Mesothelial cell of epicardium (in vitro differentiated cells): ENCODE measurements at places on chromosomes 5 and 9. TPM values are rescaled to one million over a fixed set of nuclear protein-coding genes. Genes with fewer than 3 reads are reported as not detected.

The ADRB2 gene
- total RNA-seq: 0.42 to 0.52 TPM (median 0.51 TPM) in 3 replicates

The PPP2R2B gene
- total RNA-seq: 18.2 to 20.2 TPM (median 19.7 TPM) in 3 replicates

The KCTD16 gene
- 3.9 to 4.8 TPM (median 4.5 TPM) in 3 replicates for total RNA-seq

GRCh38 chr5:133907075-133907474 is 61.4 kb downstream of the C5orf15 start:
- no peaks in the 10 kb centered on the region for H3K27me3 ChIP-seq
- no peaks in the 10 kb centered on the region for H3K36me3 ChIP-seq
- peaks cover 34% of the 10 kb centered on the region for H3K4me1 ChIP-seq
- no peak for DNase-seq
- H3K27ac ChIP-seq: no peak overlapping the region

- DNase-seq: no peak
- no peaks in the 10 kb centered on the region for H3K36me3 ChIP-seq
- H3K4me3 ChIP-seq: no peak overlapping the region
Measured at GRCh38 chr5:29983528-29984155, 1209.8 kb upstream of the CDH6 start.

DNA sequence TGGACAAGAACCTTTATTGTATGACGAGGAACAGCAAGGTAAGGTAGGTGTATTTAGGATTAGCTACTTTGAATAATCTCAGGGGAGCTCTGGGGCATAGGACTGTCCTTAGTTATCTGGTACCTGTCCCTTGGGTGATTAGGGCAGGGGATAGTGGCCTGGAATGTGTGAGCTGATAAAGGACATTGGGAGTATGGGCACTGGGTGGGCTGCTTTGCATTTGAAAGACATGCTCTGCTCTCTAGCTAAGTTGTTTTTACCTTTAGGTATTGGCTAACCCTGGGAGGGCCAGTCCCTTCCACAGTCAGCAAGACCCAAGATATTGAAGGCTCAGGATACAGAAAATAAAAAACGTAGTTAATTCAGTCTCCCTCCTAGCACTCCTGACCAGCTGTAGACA is 282.8 kb upstream of the C9orf72 start:
- H3K27me3 ChIP-seq: peaks cover 2% of the 10 kb centered on the region
- H3K36me3 ChIP-seq: no peaks in the 10 kb centered on the region
- DNase-seq: no peak
- no peak overlapping the region for H3K27ac ChIP-seq
- no peak overlapping the region for H3K4me3 ChIP-seq

DNA sequence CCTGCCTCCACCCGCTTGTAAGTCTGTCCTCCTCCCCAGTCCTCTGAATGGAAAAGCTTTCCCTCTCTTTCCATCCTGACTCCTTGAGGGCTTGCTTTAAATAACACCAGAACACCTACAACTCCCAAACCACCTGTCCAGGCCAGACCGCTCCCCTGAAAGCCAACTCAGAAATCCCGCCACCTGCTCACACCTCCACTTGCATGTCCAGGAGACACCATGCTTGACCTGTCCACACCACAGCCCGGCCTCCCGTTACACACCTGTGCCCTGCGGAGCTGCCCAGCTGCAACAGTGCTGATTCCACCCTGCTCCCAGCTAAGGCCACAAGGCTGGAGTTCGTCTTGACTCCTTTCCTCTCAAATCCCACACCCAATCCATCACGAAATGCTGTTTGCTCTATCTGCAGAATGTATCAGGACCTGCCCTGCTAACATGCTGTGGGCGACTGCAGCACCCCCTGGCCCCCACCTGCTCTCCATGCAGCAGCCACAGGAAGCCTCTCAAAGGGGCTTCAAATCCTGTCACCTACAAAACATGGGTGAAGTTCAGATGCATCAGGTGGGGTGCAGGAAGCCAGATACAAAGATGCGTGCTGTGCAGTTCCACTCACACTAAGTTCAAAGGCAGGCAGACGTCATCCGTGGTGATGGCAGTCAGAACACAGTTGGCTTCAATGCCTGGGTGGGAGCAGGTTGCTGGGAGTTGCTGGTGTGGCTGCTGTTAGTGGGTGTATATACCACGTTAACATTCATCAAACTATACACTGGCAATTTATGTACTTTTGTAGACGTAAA is 166.0 kb downstream of the ROR2 start:
- no peak overlapping the region for H3K27ac ChIP-seq
- no peak overlapping the region for H3K4me3 ChIP-seq
- H3K27me3 ChIP-seq: no peaks in the 10 kb centered on the region
- peaks cover 21% of the 10 kb centered on the region for H3K36me3 ChIP-seq

DNA sequence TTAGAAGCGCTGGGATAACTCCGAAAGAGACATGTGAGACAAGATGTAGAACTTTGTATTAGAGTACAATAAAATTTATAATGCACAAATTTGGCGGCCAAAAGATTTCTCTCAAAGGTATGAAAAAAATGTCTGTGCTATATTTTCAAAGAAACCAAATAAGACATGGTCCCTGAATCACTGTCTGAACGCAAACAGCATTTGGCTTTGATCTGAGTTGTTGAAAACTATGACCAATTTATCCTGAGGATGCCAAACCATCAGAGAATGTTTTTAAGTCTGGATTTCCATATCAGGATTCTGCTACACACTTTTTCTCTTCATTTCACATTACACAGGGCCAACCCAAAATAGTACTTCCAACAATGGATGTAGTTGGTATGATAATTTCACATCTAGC is 9.9 kb upstream of the GLIS3 start:
- no peaks in the 10 kb centered on the region for H3K36me3 ChIP-seq
- peaks cover 2% of the 10 kb centered on the region for H3K27me3 ChIP-seq
- H3K4me3 ChIP-seq: no peak overlapping the region
- H3K27ac ChIP-seq: no peak overlapping the region
- no peak for DNase-seq

DNA sequence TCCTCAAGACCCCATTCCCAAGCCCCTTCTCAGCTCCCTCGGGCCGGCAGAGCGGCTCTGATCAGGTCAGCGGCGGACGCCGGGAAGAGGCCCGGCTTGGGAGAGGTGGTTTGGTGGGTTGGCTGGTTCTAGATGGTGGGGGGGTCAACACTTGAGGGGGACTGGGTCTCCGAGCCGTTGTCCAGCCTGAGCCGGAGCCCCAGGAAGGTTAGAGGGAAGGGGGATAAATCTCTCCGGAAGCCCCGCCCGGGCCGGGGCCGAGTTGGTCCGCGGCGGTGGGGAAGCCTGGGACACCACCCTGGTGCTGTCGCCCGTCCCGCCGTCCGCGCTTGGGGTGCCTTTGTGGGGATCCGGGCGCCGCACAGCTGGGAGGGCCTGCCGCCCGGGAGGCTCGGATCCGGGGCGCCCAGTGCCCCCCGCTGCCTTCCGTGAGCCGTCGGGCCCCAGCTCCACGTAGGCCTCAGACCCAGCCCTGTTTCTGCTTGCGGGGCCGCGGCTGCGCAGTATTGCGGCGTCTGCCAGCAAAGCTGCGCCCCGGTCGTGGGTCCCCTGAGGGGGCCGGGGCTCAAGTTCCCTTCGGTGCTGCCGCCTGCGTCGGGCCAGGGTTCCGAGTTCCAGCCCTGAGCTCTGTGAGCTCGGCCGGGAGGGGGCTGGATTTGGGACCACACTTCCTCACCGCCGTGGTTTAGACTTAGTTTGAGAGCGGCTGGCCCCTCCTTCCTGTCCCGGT is 542 bp upstream of the TRIM52 start:
- H3K27me3 ChIP-seq: no peaks in the 10 kb centered on the region
- DNase-seq: peak; percentile 78
- H3K4me3 ChIP-seq: peak overlapping the region; percentile 100
- peaks cover 16% of the 10 kb centered on the region for H3K36me3 ChIP-seq
- H3K27ac ChIP-seq: peak overlapping the region; percentile 97

DNA sequence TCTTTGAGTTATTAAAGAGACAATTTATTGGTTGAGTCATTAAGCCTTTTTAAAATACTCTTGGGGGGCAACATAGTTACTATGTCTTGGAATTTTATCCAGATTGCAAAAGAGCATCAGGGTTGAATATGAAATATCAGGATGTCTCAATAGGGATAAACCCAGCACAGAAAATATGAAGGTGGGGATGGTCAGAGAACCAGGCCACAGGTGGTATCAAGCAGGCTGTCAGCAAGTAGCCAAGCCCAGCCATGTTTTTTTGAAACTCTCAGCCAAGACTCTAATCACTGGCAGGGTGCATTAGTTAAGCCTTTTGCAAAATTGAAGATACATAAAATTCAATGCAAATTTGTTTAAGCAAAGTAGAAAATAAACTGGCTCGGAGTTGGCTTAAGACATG is 468.9 kb downstream of the DTWD2 start:
- no peaks in the 10 kb centered on the region for H3K27me3 ChIP-seq
- no peak overlapping the region for H3K27ac ChIP-seq
- no peak for DNase-seq
- H3K4me1 ChIP-seq: no peaks in the 10 kb centered on the region
- no peak overlapping the region for H3K4me3 ChIP-seq
- H3K36me3 ChIP-seq: no peaks in the 10 kb centered on the region

DNA sequence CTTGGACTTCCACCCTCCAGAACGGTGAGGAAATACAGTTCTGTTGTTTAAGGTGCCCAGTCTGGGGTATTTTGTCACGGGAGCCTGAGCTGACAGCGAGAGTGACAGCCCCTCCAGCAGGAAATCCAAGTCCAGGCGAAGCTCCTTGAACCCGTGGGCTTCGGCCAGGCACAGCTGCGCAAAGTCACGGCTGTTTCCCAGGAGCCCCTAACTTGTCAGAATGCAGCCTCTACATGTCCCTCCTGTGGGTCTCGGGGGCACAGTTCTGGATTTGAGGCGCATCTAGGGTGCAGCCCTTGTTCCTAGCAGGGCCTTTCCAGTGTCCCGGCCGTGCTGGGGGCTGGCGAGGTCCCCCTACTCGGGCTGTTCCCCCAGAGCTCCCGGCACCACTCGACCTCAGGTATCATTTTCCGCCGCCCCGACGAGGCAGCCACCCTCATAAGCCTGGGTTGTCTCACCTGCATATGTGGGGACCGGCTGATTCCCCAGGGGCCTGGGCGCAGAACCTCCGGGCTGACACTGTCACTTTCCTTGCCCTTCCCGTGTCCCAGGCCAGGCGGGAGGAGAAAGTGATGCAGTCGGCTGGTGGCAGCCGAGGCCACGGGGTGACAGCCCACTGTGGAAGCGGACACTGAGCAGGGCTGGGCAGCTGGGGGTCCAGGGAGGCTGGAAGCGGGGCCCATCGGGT is 4.5 kb downstream of the LCN8 start:
- DNase-seq: no peak
- no peak overlapping the region for H3K27ac ChIP-seq
- no peaks in the 10 kb centered on the region for H3K36me3 ChIP-seq
- H3K4me3 ChIP-seq: no peak overlapping the region
- H3K4me1 ChIP-seq: no peaks in the 10 kb centered on the region
- H3K27me3 ChIP-seq: peaks cover 16% of the 10 kb centered on the region

- no peak overlapping the region for H3K27ac ChIP-seq
- no peaks in the 10 kb centered on the region for H3K27me3 ChIP-seq
- peaks cover 6% of the 10 kb centered on the region for H3K4me1 ChIP-seq
- no peak for DNase-seq
- H3K36me3 ChIP-seq: no peaks in the 10 kb centered on the region
Measured at GRCh38 chr5:86152988-86153560, 464.7 kb upstream of the COX7C start.

GRCh38 chr9:88578121-88579049 is 43.4 kb downstream of the NXNL2 start:
- peak overlapping the region; percentile 32 for H3K4me3 ChIP-seq
- peaks cover 17% of the 10 kb centered on the region for H3K4me1 ChIP-seq
- H3K36me3 ChIP-seq: no peaks in the 10 kb centered on the region
- H3K27me3 ChIP-seq: no peaks in the 10 kb centered on the region
- DNase-seq: peak; percentile 77
- no peak overlapping the region for H3K27ac ChIP-seq
